Mesenteric fat pad (tissue), 1 donor: ENCODE measurements at places on chromosomes 4 and X. TPM values are rescaled to one million over a fixed set of nuclear protein-coding genes. Genes with fewer than 3 reads are reported as not detected.

- DNase-seq: no peak
Measured at GRCh38 chrX:2578864-2579263, 78.1 kb upstream of the DHRSX start.

GRCh38 chr4:39312816-39313215 lies 53.3 kb downstream of the RFC1 start:
- no peak for DNase-seq

- DNase-seq: no peak
Measured at GRCh38 chr4:25020236-25020635, 10.5 kb downstream of the LGI2 start.

Gene PAGE2
- not detected for total RNA-seq

DNA sequence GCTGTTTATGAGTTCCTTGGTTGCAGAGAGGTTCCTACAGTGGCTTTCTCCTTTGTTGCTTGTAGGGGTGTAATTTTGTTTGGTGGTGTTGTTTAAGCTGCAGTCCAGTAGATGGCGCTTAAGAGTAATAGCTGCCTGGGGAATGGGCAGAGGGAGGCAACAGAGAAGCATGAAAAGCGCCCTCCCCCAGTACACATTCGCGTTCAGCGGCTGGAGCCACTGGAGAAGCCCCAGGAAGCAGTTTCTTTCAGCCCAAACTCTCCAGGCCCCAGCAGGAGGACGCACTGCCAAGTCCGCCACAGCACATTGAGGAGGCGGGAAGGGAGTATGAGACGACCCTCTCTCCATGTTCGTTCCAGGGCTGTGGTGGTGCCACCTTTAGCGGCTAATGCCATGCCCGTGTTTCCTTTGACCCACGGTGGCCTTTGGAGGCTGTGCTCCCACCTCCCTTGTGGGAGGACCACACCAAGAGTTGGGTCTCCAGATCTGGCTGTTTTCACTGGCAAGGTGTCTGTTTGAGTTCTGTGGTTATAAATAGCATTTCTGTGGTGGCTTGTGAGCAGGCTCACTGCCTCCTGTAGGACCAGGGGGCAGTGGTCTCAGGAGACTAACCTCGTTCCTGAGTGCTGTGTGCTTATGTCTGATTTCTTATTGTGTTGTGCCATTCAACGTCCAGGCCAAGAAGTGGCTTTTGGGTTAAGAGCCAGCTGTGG lies 252.3 kb downstream of the ARHGAP10 start:
- DNase-seq: no peak
